ENCODE measurements at places on chromosomes 4 and X. TPM values are rescaled to one million over a fixed set of nuclear protein-coding genes. Genes with fewer than 3 reads are reported as not detected.

The AMTN gene
- total RNA-seq: 2.6 TPM

DNA sequence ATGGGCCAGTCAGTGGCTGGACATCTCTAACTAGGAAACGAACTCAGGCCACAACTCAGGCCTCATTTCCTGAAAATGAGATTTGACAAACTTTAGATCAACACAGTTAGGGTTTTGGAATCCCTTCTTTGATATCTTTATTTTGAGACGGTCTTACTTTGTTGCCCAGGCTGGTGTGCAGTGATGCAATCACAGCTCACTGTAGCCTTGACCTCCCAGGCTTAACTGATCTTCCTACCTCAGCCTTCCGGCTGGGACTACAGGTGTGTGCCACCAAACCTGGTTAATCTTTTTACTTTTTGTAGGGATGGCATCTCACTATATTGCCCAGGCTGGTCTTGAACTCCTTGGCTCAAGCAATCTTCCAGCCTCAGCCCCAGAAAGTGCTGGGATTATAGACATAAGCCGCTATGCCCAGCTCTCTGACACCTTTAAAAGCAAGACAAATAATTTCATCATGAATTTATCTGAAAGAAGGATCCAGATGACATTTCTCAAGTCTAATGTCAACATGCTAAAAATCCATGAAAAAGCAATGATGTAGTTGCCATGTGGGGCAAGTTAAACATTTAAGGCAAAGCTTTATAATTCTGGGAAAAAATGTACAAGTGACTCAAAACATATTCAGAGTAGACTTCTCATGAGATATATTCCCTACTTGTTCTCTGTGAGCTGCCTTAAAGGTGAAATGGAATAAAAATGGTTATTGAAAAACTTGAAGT lies 89.1 kb upstream of the CBR4 start:
- no peak for DNase-seq

The TMPRSS11F gene
- total RNA-seq: not detected

GRCh38 chr4:103478734-103479133 lies 241.1 kb downstream of the TACR3 start:
- DNase-seq: no peak

DNA sequence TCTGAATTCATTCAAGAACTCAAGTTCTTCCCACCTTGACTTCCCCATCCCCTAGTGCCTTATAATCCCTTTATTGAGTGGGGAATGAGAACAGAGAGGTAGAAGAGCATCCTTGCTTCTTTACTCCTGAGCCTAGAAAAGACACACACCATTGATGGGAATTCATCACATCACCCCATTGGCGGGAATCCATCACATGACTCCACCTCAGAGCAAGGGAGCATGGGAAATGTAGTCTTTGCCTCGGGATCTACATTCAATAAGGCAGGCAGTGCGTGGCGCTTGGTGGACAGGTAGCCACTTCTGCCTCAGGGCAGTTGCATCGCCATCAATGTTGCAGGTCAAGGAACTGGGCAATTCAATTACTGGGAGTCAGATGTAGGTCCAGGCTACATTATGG lies 50.7 kb downstream of the MXRA5 start:
- peak; percentile 9 for DNase-seq

The SLC38A5 gene
- total RNA-seq: 0.79 TPM

GRCh38 chr4:2248821-2249261 lies 6.9 kb upstream of the HAUS3 start:
- no peak for DNase-seq

GRCh38 chr4:26181616-26182015 lies 139.2 kb upstream of the RBPJ start:
- DNase-seq: peak; percentile 62

DNA sequence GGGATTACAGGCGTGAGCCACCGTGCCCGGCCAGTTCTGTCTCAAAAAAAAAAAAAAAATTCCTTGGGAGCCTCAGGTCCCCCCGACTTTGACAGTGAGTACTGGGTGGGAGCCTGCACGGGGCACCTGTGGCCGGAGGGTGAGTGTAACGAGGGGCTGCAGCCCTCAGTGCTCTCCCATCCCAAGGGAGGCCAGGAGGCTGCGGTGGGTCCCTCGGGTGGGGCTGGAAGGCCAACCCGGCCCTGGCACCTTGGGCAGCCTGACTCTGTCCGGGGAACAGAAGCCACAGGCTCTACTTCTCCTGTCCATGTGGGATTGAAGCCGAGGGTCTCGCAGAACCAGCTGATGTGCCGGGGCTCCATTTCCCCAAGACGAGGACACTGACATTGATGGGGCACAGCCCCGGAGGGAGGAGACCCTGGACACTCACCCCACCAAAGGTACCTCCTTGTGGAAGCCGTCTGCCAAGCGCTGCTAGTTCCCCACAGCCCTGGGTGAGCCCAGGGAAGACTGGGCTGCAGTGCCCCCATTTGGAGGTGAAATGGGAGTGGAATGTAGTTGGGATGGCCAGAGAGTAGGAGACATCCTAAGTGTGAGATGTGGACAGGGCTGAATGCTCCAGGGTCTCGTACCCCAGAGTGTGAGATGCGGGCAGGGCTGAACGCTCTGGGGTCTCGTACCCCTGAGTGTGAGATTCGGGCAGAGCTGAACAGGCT lies 2.3 kb upstream of the SLC26A1 start:
- DNase-seq: no peak

The ADRA2C gene
- 7.8 TPM for total RNA-seq

DNA sequence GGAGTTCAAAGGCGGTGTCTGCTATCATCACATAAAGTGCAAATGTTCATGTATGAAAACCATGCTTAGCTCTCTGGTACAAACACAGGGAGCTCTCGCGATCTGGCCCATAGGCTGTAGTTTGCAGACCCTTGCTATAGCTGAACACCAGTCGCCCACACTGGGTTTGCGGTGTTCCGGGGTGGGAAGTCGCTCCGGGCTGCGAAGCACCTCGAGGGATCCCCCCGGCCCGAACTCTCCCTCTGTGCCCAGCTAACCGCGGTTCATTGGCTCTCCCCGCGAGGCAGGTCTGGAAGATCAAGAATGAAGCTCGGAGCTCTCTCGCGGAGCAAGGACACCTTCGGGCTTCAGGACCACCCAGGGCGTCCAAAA lies 341 bp upstream of the PRPS2 start:
- no peak for DNase-seq

DNA sequence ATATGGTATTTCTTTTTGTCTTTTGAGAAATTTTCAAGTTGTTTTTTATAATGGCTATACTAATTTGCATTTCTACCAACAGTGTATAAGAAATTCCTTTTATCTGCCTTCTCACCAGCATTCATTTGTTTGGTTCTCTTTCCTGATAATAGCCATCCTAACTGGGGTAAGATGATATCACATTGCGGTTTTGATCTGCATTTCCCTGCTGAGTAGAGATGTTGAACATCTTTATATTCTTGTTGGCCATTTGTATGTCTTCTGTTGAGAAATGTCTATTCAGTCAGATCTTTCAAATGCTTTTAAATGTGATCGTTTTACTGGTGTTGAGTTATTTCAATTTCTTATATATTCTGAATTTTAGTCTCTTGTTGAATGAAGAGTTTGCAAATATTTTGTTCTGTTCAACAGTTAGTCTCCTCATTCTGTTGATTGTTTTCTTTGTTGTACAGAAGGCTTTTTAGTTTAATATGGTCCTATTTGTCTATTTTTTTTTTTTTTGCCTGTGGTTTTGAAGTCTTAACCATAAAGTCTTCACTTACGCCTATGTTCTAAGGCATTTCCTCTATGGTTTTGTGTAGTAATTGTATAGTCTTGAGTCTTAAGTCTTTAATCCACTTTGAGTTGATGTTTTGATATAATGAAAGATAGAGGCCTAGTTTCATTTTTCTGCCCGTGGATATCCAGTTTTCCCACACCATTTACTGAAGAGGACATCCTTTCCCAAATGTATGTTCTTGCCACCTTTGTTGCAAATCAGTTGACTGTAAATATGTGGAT lies 1566.9 kb downstream of the STIM2 start:
- DNase-seq: no peak

The CEP44 gene
- 7.8 TPM for total RNA-seq

The KLHL13 gene
- total RNA-seq: 14.2 TPM

GRCh38 chr4:73251384-73251783 lies 7.2 kb downstream of the ANKRD17 start:
- DNase-seq: no peak

DNA sequence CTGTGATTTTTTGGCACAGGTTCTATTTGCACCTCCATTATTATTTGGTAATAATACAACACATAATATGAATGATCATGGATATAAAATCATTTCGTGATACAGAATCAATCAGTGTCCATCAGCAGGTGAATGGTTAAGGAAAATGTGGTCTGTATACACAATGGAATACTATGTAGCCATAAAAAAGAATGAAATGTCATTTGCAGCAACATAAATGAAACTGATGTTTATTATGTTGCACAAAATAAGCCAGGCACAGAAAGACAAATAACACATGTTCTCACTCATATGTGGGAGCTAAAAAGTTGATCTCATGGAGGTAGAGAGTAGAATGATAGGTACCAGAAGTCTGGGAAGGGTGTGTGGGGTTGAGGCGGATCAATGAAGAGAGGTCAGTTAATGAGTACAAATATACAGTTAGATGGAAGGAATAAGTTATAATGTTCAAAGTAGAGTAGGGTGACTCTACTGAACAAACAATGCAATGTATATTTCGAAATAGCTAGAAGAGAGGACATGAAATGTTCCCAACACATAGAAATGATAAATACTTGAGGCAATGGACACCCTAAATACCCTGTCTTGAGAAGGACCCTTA lies 1.1 kb upstream of the SMARCA1 start:
- no peak for DNase-seq

DNA sequence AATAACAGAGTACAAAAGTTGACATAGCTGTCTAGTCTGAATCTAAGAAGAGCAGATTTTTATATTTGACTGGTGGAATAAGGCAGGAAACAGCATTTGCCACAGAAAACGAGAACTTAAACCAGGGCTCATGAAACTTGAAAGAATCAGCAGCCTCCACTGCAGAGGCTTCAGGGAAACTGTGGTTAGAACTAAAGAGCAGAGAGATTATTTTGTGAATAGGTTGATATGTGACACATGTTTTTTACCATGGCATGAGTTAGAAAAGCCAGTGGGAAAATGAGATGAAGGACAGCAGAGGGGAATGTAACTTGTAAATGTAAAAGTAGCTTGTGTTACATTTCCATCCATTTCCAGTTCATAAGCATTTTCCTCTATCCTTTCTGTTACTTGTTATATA lies 63.7 kb upstream of the CAMK2D start:
- no peak for DNase-seq

DNA sequence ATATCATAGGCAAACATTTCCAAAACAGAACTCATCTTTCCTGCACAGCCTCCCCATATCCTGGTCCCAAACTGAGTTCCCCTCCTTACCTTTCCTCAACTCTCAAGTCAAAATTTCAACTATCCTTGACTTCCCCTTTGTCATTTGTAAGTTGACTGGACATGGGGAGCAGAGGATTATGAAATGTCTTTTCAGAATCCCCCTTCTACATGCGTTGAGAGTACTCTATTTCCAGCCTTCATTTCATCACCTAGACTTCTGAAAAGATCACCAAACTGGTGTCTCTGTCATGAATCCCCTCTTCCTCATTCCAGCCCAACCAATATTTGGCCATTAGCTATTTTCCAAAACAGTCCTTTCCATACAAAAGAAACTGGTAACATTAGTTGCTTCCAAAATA lies 95.2 kb downstream of the SYNPO2 start:
- no peak for DNase-seq

The POU4F2 gene
- not detected for total RNA-seq

DNA sequence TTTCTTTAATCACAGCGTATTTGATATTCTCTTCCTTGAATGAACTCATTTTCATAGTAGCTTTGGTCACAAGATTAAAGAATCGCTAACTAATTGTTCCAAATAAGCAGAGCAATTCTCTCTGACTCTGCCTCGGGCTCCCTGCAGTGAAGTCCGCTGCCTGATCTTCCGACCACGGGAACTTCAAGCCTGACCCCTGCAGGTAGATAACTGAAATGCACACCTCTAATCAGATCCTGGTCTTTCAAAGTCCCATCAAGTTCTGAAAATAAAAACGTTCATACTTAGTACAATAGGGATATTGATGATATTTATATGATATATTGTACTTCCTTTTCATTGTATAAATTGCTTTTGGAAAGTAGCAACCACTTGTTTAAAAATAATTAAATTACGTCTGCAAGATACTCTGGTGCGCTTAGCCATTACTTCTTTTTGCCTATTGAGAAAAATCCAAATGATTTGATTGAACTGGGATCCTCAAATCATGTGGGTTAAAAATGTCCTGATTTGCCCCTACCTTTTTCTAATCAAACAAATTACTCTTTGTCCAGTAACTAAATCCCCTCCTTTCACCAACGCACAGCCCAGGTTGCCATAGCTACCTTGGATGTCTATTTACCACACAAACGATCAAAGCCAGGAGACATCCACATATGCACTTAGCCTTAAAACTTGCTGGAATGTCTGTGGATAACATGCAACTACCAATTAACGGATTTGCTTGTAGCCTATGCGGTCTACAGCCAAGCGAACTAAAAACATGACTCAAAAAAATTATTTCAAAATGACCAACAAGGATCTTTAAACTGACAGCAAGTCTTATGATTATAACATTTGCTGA lies 4.2 kb downstream of the MID1 start:
- peak; percentile 23 for DNase-seq

DNA sequence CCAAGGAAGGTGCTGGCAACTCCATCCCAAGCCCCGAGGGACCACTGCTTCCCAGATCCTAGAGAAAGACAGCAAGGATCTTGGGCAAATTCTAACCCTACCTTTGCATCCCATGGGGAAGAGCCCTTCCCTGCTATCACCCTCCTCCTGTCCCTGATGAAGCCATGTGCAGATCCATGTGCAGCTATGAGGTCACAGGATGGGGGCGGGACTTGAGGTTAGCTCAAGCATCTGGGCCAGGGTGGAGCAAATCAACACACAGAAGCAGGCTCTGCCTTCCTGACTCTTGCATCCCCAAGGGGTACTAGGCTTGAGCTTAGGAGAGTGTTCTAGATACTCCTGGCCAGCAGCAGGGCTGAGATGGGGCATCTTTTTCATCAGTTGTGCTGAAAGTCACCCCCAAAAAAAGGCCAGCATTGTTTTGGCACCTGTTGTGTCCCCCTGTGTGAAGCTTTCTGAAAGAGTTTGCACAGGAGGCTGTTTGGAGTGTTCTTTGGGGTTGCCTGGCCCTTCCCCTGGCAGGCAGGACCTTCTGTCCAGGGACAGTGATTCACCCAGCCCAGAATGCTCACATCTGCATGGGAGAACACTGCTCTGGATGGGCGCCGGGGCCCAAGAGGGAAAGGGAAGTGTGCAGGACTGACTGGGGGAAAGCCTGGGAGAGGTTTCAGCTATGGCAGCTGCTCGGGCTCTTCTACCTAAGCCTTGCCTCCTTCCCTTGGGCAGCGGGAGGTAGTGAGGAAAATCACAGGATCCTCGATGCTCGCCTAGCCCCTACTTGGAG lies 50.8 kb downstream of the PRPS1 start:
- DNase-seq: no peak

DNA sequence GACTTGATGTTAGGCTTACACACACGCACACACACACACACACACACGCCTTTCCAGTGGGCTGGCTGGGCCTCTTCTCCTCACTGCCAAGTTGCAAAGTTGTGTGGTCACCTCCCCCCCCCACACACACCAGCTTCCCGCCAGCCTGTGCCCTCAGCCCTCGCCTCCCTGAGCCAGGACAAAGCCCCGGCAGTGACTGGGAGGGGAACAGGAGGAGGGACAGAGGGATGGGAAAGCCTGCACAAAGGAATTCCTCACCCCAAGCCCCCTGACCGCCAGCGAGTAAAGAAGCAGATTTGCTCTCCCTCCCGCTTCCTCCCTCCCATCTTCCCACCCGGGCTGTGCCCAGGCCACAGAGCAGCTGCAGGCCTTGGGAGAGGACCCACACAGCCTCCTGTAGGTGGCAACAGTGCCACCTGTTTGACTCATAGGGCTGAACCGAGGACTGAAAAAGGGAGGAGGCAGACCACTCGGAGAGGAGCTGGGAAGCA lies at the start of gene GDPD2:
Gene GDPD2, plus strand, starts transcription at position 464 of the 491 bp plus-strand sequence. CDS start 1,671 bp downstream, outside the sequence.
- no peak for DNase-seq

Measured in MG63 (cell line).